ENCODE measurements at places on chromosomes 13 and 19. TPM values are rescaled to one million over a fixed set of nuclear protein-coding genes. Genes with fewer than 3 reads are reported as not detected.

GRCh38 chr13:49253310-49253709, 5.6 kb downstream of the CDADC1 start:
- no peak for DNase-seq

EPSTI1 gene
- total RNA-seq, result 2.7 TPM

WASF3 gene
- total RNA-seq, result 7.4 TPM

PEX11G gene
- 1.9 TPM for total RNA-seq

GRCh38 chr19:9947441-9947840, 11.1 kb upstream of the OLFM2 start:
- no peak for DNase-seq

DNA sequence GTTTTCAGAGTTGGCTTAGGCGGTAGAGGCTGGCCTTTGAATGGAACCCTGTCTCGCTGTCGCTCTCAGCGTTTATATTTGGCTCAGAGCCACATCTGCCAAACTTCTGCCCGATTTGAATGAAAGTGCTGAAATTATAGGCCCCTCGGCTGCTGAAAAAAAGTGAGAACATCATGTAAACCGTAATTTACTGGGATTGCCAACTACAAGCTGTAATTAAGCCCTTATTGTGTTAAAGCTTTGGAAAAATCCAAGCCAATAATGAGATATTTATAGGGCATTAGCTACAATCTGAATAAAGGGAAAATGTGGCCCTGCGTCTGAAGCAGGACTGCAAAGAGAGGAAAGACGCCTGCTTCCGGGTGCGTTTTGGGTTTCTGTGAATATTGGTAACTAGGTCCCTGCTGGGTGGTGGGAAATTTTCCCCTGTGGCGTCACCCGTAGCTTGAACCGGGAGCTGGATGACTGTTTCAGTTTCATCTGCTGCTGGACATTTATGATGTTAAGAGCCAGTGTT, 9.9 kb downstream of the DNM2 start:
- no peak for DNase-seq

Data from cardiac septum (tissue), 1 donor.